NCI-H1930 (cell line): ENCODE measurements at places on chromosomes 1 and 21.

DNA sequence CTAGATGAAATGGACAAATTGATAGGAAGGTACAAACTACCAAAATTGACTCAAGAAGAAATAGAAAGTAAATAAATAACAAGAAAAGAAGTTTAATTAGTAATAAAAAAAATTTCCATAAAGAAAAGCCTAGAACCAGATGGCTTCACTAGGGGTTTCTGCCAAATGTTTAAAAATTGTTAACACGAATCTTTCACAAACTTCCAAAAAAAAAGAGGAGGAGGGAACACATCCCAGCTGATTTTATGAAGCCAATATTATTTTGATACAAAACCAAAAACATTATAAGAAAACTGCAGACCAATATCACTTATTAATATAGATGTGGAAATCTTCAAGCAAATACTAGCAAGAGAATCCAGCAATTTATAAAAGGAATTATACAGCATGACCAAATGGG lies 89.5 kb downstream of the COLGALT2 start:
- no peak for DNase-seq

DNA sequence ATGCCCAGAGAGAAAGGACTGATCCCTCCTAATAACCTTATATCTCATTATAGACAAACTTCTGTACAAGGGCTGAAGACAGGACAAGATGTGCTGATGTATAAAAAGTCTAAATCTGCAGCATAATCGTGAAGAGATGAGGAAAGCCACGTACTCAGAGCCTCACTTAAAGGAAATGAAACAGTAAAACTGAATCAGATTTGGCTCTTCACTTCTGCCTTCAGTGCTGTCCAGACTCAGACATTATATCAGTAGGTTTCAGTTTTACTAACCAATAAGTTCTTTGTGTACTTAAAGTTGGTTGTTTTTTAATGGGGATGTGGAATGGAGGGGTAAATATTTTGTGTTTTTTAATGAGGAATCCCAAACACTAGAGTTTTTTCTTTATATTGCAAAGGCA lies 45.3 kb upstream of the RGS1 start:
- no peak for DNase-seq

DNA sequence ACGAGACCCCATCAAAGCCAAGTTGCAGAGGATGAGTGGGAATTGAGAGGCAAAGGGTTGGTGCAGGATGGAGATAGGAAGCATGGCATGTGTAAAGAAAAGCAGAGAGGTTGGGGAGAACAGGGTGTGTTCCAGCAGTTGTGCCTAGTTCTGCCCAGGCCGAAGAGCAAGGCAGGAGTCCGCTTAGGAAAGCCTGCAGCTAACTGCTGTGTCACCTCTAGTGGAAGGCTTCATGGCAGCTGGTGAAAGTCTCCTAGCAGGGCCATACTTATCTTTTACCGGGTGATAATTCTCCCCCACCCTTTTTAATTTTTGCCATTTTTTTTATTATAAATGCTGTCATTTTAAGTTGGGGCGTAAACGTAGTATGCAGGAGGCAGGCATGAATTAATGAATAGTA lies 93.6 kb downstream of the NFIA start:
- no peak for DNase-seq

DNA sequence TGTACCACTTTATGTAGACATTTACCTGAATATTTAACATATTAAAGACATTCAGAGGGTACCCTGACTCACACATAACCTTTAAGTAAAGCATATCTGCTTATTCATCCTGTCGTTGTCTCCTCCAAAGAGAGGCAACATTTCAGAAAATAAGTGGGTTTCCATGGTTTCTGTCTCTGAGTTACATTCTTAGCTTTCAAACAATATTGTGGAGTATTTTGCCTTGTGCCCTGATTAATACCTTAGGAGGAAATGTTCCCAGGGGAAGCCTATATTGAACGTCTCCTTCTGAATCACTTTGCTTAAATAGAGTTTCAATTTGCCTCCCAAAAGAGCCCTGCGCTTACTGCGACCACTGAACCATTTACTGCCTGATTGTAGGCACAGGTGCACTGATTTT lies 26.1 kb downstream of the PALMD start:
- no peak for DNase-seq

GRCh38 chr1:11179125-11179524 lies 10.0 kb upstream of the ANGPTL7 start:
- no peak for DNase-seq

DNA sequence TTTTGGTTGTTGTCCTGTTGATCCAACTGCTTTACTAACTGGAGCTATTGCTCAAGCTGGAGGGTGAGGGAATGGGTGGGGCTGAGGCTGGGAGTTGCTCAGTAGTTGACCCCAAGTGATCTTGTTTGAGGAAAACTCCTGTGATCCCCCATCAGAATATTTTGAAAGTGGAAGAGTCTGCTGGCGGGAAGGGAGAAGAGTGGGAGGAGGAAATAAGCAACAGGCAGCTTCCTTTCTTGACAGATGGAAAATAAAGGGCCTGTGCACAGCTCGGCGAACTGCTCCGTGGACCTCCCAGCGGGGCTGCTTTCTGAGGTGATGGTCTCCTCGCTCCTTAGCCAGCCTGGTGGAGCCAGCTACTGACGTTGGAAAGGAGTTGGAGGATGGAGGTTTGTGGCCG lies 199.1 kb upstream of the LMO4 start:
- DNase-seq = no peak

- DNase-seq = no peak
Measured at GRCh38 chr1:3698660-3699408, 46.5 kb downstream of the TP73 start.

- no peak for DNase-seq
Measured at GRCh38 chr1:99181892-99182291, 82.4 kb upstream of the PLPPR4 start.
